ENCODE measurements at places on chromosomes 2 and 18.

DNA sequence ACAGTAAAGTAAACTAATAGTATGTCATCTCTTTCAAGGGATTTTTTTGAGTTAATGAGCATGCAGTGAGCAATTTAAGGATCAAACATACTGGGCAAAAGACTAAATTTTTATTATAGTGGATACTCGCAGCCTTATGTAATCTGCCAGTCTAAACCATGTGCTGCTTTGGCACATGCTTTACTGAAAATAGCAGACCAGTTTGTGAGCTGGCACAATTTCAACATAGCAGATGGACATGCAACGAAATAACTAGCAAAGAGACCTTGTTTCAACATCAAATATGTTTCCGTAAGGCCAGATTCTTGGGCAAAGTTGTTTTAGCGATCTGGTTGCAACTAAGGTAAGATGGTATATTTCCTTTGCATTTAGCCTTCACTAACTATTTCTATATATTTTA lies 807.3 kb downstream of the NR4A2 start:
- DNase-seq, result no peak

DNA sequence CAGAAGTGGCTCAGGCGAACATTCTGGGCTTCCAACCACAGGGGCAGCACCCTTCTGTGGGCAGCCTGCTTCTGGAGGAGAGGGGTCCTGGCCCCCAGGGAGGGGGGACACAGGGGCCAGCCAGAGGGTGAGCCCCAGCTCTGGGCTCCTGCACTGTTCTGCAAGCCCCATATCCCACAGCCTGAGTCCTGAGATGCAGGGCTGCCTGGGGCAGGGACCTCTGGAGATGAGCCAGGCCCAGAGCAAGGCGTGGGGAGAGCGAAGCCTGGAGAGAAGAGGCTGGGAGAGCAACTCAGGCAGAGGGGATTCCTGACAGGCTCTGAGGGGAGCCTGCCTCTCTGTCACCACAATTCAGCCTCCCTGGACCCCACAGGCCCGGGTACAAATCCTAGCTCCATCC lies 13.5 kb upstream of the PRSS56 start:
- DNase-seq, result no peak

DNA sequence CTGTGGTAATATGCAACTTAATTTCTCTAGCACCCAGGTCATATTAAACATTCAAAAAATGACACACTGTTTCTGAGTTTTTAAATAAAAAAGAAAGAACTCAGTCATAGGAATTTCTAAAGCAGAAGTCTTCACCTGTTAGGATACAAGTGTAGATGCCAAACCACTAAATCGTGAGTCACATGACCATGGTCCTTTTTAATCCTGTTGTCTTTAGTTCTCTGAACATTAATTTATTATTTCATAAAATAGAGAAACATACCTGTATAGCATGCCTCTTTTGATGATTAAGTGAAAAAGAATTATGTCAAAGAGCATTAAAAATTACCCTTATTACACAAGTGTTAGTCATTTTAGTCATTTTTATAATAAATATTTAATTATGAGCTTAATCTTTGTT lies 398.8 kb downstream of the CCDC85A start:
- DNase-seq, result no peak

DNA sequence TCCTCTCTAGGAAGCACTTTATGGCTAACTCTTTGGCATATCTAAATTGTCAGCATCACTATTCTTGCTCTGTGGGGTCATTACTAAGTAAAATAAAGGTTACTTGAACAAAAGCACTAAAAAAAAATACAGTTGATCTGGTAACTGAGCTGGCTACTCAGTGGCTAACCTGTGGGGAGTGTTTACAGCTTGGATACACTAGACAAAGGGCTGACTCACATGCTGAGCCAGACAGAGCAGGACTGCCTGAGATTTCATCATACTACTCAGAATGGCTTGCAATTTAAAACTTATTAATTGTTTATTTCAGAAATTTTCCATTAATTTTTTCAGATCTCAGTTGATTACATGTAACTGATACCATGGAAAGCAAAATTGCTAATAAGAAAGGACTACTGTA lies 1690.4 kb upstream of the SLC39A10 start:
- DNase-seq, result no peak

DNA sequence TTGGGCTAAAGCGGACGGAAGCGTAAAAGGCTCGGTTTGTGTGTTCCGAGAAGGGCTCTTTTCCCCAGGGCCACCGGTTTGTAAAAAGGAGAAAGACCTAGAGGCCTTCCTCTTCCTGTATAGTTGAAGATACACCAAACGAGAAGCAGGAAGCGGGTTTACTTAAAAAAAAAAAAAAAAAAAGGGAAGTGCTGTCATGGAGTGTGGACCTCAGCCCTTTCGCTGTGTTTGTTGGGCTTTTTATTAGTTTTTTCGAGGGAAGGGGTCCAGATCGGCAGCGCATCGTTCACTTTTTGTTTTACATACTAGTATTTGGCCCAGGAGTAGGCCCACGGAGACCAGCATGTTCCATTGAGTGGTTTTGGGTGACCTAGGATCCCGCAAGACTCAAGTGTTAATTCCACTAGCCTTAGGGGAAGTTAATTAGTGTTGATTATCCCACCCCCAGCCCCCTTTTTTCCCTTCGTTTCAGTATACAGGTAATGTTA lies 676 bp downstream of the ACTR2 start:
- DNase-seq, result no peak

DNA sequence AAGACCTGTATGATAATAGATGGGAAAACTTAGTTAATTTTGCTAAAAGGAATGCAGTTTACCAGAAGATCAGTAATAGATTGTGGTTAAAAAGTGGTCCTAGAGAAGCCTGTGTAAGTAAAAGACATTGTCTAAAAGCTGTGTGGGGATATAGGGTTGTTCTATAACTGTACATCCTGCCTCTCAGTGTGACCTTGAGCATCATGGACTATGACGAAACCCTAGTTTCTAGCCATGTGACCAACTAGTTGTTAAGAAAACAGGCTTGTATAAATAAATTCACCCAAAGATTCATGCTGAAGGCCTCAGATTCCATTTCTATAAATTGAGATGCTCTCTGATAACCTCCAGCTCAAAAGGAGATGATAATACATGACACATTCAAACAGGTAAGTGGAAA lies 160.7 kb downstream of the IKZF2 start:
- DNase-seq, result no peak

GRCh38 chr2:217853301-217853881 lies 149.4 kb downstream of the TNS1 start:
- DNase-seq, result no peak

- no peak for DNase-seq
These were observed 68.4 kb upstream of the MCFD2 start for GRCh38 chr2:46984040-46984439.

DNA sequence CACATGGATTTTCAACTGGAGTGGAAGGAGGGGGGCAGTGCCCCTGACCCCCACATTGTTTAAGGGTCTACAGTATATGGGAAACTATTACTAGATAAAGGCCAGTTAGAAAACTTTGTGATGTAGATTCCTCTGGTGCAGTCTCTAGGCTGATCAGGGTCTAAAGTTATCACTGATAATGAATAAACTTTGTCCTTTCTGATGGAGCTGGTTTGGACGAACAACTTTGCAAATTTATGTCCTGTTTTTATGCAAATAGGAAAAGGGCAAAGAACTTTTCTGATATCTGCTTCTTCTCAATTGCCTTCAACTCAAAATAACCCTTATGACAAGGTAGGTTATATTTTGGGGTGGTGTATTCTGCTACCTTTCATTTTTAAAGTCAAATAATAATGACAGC lies 829.2 kb upstream of the ACVR2A start:
- DNase-seq, result no peak

GRCh38 chr18:9811978-9812377 lies 73.8 kb upstream of the TXNDC2 start:
- DNase-seq, result no peak

DNA sequence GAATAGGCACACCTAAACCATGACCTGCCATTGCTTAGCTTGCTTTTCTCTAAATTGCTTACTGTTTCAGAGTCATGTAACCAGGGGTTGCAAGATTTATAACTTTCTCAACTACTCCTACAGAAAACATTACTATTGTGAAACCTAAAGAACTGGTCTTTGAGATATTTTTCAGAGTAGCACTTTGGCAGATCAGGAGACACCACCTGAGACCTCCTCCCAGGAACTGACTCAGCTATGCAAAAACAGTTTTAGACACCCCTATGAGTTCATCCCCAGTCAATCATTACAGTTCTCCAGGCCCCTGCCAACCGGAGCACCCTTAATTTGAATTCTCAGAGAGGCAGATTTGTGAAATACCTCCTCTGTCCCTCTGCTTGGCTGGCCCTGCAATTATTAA lies 80.3 kb downstream of the MBOAT2 start:
- no peak for DNase-seq

- DNase-seq, result no peak
These were observed 7.1 kb upstream of the AGFG1 start for GRCh38 chr2:227464851-227465250.

DNA sequence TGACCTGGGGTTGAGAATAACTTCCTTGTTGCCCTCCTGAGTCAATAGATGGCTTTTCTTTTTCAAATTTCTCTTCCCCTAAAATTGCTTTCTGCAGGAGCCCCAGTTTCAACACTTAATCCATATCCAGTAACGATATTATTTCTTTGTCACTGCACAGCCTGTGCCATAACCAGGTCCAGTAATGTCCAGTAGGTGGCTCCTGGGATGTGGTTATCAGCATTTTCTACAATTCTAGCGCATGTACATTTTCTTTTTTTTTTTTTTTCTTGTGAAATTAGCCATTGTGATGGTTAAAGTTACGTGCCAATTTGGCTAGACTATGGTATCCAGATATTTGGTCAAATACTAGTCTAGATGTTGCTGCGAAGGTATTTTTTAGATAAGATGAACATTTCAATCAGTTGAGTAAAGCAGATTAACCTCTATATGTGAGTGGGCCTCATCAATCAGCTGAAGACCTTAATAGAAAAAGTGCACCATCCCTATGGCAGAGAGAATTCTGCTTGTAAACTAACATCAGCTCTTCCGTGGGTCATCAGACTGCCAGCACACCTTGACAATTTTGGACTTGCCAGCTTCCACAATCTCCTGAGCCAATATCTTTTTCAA lies 72.9 kb upstream of the SCG2 start:
- no peak for DNase-seq

DNA sequence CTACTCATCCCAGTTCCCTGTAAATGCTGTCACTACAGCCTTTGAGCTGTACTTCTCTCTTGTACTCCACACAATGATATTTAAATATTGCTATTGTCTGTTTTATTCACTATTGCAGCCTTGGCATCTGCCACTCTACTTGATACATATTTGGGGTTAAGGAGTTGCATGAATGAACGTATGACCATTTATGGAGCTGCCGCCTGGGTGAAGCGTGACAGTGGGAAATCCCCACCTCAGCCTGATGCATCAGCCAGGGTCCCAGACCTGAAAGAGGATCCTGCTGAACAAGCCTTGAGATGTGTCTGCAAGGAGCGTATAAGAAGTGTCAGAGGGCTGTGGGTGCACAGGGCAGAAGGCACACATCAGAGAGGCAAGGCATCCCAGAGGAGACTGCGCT lies 39.1 kb downstream of the MRPL35 start:
- no peak for DNase-seq

- DNase-seq, result no peak
These were observed 5.1 kb downstream of the SERPINB2 start for GRCh38 chr18:63892566-63892965.

DNA sequence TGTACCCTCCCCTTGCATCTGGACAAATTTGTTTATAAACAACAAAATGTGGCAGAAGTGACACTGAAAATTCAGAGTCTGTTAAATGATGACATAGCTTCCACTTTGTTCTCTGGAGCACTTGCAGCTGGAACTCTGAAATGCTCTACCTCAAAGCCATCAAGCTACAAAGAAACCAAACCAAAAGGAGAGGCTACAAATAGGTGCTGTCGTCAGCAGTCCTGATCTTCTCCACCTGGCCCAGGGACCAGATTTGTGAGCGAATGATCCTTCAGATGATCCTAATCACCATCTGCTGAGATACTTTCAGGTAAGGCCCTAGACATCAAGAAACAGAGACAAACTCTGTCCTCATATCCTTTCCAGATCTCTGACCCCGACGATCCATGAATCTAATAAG lies 27.9 kb upstream of the PAIP2B start:
- no peak for DNase-seq

DNA sequence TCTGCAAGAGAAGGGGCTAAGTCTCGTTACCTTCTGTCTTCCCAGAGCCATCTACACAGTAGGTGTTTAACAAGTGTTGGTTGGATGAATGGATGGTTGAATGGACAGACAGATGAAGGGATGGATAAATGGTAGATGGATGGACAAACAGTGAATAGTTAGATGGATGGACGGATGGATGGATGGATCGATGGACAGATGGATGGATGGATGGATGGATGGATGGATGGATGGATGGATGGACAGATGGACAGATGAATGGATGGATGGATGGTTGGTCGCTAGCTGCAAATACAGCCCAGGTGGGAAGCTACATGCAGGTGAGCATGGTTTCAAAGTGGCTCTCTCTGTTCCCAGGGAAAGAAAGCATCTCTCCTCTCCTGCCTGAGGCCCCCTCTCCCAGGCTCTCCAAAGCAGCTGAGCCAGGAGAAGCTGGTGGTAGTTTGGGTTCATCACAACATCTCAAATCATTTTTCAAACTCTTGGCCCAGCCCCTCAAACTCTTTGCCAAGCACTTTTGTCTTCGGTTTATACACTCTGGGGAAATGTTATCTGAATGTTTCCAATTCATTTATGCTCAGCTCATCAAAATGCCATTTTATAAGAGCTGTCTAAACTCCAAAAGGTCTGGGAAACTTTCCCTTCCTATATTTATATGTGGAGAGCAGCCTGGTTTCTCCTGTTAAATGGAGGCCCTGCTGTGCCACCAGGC lies 192.7 kb downstream of the ANAPC1 start:
- DNase-seq, result no peak

DNA sequence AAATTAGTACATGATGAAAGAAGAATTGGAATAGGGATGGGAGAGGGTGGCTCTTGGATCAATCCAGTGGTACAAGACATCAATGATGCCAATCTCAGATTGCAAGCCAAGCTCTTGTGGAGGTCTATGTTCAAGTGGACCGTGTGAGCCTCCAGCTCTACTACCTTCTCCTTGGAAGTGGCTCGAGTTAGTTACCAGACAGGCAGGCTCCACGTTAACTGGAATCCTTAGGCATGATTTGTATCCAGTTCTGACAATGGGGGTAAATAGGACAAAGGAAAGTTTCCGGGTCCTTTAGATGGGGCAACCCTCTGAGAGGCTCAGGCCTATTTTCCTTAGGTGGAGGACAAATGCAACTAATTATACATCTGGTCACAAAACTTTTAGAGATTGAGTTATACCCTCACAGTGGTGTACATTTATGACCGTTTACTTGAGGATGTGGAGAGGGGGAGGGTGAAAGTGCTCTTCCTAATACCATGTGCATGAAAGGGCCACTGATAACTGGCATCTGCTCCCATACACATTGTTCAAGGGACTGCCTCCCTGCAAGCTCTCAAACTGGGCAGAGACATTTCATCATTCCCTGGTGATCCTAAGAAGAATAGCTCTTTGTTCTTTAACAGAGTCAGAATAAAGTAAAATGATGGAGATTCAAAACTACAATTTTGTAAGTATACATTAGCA lies 180.2 kb downstream of the SOCS6 start:
- DNase-seq, result no peak

- DNase-seq, result no peak
These were observed 212.4 kb upstream of the CWC22 start for GRCh38 chr2:180219491-180219890.

GRCh38 chr2:60298006-60298696 lies 255.3 kb downstream of the BCL11A start:
- no peak for DNase-seq

Measured in NCI-H1417 treated with DMSO at 0.1 percent for 48 hours (cell line).